ENCODE measurements at places on chromosomes 4 and X.

- DNase-seq: no peak
These were observed 88.3 kb upstream of the CITED1 start for GRCh38 chrX:72393836-72394517.

GRCh38 chr4:23958749-23959148, 68.9 kb upstream of the PPARGC1A start:
- no peak for DNase-seq

DNA sequence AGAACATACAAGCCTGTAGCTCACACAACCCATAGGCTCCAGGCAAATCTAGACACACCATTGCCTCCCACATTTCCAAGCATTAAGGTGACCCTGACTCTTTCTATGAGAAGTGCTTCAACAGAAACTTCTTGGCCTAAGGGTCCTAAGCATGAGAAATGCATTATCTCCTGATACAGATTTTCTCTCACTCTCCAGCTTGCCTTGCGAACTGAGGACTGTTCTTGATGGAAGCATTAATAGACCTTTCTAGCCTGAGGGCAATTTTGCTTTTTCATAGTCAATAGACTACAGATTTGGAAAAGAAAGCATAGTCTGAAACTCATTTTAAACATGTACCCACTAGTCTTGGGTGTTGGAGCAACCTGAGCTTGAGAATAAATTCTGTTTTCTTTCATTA, 1801.3 kb upstream of the PCDH7 start:
- no peak for DNase-seq

DNA sequence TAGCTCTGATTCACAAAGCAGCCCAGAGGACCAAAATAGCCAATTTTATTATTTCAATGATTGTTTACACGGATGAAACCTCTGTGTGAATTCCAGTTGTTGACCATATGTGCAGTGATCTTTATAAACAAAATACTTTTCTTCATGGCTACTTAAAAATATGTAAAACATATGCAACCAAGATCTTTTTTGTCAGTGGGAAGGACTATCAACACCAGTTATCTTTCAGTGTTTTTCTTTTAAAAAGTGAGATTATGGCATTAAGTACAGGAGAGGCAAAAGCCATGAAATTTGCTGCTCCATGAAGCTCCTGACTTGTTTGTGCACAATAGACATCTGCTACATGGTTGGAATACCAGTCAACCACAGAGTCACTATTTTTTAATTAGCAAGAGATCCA, 184.4 kb downstream of the DKK2 start:
- no peak for DNase-seq

- DNase-seq: no peak
These were observed 457.1 kb downstream of the MID1IP1 start for GRCh38 chrX:39258331-39258730.

- DNase-seq: no peak
These were observed 276.6 kb downstream of the BCOR start for GRCh38 chrX:39820938-39821708.

- DNase-seq: peak; percentile 47
These were observed 1.8 kb downstream of the CPZ start for GRCh38 chr4:8594097-8595038.

GRCh38 chrX:24741330-24741729, 47.6 kb downstream of the POLA1 start:
- no peak for DNase-seq

DNA sequence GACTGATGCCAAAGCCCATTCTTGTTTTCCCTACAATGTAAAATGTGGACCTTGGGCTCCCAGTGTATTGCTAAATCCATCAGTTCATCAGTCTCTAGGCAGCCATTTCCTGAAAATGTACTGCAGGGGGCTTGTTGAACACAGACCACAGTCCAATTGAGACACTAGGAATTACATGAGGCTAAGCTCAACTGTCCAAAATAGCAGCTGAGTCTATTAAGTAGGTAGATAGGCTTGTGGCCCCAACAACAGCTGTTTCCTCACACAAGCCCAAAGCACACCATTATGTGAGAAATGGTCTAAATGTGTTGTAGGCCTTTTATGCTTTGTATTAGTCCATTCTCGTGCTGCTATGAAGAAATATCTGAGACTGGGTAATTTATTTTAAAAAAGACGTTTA, 60.0 kb upstream of the PAK3 start:
- DNase-seq: no peak

- DNase-seq: no peak
These were observed 17.1 kb downstream of the DMD start for GRCh38 chrX:33194289-33194688.

GRCh38 chr4:187417721-187418120, 577.9 kb upstream of the ZFP42 start:
- no peak for DNase-seq

DNA sequence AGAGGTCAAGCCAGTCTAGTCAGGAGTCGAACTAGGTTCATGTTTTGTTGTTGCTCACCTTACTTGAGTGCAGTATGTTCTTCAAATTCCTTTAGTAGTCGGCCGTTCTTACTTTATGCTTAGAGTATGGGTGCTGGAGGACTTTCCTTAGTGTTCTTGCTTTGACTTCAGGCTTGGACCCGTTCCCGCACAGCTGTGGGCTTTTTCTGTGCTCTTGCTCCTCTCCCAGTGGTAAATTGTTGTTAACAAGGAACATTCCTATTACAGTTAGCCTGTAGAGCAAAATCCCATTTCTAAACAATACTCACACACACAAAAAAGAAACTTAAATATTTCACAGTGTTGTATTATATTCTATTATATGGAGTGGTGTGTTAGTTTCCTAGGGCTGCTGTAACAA, 113.5 kb downstream of the RAP1GDS1 start:
- DNase-seq: no peak

DNA sequence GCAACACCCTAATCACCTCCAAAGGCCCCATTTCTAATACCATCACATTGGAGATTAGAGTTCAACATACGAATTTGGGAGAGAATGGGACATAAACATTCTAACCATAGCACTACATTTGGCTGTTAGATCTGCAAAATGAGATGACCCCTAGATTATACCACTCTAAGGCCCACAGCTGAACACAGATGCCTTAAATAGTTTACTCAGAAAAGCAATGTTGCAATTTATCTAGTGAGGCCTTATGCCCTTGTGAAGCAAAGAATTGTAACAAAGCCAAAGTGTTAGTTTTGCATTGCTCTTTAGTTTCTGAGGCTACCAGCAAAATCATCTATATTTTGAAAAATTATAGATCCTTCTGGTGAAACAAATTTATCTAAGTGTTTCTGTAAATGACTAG, 31.6 kb upstream of the ARHGEF6 start:
- no peak for DNase-seq

- no peak for DNase-seq
These were observed 50.2 kb upstream of the TADA2B start for GRCh38 chr4:6992728-6993677.

DNA sequence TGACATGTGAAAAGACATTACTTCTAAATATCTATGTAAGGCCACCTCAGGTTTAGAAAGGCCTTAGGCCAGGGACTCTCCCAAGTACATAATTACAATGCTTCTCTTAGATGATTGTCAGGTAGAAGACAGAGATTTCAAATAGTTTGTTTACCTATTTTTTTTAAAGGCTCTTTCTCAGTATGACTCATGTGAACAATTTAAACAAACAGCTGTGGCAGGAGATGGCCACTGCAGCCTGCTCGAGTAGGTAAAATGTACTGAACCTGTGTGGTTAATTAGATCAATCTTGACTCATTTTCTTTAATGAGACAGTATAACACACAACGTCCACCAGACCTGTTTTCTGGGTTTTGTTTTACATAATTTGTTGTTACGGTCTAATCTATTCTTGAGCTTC, 50.2 kb downstream of the LEF1 start:
- DNase-seq: no peak

DNA sequence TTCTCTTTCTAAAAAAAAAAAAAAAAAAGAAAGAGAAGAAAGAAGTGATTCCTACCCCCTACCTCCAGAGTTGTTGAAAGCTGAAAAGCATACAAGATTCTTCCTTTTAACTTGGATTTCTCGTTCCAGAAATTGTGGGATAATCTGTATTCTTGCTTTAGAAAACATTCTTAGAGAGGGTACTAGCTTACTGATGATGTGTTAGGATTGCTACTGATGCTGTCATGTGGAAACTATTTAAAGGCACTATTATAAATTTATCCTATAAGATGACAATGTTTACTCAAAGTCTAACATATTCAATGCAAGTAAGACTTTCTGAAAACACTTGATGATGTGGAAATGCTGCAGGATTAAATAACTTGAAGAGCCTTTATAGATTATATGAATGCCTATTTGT, 204.0 kb upstream of the PUDP start:
- no peak for DNase-seq

DNA sequence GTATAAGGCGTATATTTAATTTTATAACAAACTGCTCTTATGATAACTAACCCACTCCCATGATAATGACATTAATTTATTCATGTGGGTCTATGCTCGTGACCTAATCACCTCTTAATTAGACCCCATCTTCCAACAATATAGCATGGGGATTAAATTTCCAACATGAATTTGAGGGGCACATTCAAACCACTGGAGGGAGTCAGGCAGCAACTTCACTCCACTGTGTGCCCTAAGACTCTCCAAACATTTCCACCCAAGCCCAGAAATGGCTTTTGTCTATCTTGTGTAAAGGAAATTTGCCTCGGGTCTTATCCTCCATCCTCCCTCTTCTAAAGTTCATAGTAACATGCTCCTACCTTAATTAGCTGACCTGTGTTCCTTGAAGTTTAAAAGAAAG, 616.1 kb upstream of the CPEB2 start:
- no peak for DNase-seq

- DNase-seq: no peak
These were observed 146.2 kb upstream of the FAT4 start for GRCh38 chr4:125168531-125168930.

GRCh38 chrX:3567686-3568085, 145.8 kb downstream of the PRKX start:
- DNase-seq: no peak

DNA sequence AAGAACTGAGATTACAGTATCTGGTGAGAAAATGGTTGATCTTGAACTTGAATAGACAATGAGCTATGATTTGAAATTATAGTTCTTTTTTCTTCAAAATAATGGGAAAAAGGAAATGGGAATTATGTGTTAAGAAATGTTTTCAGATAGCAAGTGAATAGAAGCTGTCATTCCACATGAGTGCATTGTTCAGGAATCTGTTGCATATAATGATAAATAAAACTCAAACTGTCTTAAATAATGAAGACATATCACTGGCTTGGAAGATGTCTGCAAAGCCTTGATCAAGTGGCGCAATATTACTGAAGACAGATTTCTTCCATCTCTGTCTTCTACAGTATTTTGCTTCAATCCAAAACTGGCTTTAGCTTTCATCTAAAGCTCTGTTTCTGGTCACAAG, 479.3 kb upstream of the ZFP42 start:
- no peak for DNase-seq

GRCh38 chrX:110399497-110399896, 40.8 kb downstream of the RTL9 start:
- no peak for DNase-seq

DNA sequence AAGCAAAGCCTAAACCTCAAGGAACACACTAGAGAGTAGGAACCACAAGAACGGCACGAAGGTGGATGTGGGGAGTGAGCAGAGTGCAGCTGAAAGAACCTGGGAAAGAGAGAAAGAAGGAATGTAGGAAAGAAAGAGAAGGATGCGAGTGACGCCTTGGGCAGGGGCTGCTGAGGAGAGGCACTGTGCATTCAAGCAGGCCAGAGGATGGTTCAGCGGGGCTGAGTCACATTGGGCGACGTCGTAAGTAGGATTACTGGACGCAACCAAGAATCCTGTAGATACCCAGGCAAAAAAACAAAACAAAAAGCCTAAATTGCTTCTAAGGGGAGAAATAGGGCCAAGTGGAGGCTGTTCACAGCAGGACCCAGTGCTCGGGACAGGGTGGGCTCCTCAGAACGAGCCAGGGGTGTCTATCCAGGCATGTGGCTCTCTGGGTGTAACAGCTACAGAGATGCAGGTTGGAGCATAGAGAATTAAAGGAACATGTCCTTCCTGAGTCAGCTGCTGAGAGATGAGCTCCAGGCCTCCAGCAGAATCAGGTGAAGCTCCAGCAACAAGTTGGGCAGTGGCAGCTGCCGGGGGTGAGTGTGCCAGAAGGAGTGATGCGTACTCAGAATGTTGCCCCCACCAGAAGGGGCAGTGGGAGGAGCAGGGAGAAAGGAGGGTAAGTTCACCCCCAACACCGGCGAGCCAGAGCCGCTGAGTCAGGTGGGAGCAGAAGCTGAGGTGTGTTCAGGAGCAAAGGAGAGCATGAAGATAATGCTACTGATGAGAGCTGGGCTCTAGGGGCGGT, 38.6 kb downstream of the NELFA start:
- DNase-seq: no peak

- no peak for DNase-seq
These were observed 35.6 kb downstream of the DAPP1 start for GRCh38 chr4:99852199-99852749.

- no peak for DNase-seq
These were observed 58.9 kb upstream of the SPP1 start for GRCh38 chr4:87916626-87917025.

DNA sequence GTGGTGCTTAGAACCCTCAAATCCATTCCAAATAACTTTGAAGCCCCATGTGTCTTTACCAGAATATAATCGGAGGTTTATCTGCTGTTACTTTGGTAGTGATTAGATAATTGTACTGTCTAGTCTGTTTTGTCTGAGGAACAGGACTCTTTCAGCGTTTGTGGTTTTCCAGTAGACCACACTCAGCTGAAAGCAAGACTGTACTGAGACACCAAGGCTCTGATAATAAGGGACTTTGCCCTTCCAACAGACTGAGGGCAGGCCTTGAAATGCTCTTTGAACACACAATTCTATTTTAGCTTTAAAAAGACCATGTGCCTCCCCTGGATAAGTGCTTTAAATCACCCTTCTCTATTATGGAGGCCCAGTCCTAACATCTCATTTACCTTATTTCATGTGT, 76.1 kb downstream of the KLHL8 start:
- DNase-seq: peak; percentile 13

GRCh38 chr4:118741301-118741855, 56.2 kb downstream of the METTL14 start:
- DNase-seq: no peak

DNA sequence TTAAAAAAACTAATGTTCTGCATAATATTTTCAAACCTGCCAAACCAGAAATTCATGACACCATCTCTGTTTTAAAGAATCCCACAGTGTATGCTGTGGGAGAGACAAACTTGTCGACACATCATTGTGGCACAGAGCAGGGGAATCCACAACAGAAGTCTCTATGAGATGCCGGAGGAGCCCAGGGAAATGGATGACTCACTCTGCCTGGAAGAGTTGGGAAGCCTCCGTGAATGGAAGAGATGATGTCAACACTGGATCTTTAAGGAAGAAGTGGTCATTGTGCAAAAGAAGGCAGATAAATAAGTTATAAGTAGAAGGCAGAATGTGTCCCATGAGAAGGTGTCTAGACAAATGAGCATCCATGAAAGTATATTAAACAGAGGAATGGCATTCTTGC, 595.1 kb downstream of the RAB28 start:
- DNase-seq: no peak

DNA sequence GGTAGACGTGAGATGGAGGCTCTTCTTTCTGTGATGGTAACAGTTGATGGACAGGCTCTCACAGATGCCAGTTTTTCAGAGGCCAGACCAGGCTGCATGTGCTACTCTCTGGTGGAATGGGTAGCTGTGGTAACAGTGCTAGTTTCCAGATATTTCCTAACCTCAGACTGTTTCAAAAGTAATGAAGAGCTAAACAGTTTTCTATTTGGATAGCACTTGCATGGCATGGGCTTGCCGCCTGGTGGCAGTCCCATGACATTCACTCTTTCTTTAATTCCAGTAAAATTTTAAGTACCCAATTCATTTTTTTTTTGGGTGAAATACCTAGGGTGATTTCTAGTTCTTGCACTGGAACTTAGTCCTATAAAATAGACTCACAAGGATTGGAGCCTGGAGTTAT, 220.2 kb upstream of the MAD2L1 start:
- DNase-seq: no peak
